ENCODE measurements at places on chromosomes 16 and 17.

DNA sequence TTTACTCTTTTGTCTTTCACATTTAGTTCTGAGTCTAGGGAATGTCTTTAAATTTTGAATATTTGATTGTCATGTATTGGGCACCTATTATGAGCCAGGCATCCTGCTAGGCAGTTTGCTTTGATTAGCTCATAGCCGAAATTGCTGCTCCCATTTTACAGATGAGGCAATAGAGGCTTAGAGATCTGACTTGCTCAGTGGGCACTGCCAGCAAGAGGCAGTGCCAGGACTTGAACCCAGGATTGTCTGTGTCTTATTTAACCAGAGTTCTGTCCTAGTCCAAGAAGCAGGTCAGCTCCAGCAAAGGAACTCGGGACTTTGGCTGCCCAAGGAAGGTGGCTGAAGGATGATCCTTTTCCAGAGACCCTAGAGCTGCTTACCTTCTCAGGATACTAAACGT, 24.5 kb downstream of the BEAN1 start:
- DNase-seq, result no peak

GRCh38 chr17:73616120-73616872, 27.9 kb downstream of the SDK2 start:
- no peak for DNase-seq

GRCh38 chr17:28279411-28279810, 39.6 kb upstream of the TMEM97 start:
- DNase-seq, result peak; percentile 22

GRCh38 chr17:21296097-21297025, 11.8 kb downstream of the MAP2K3 start:
- peak; percentile 29 for DNase-seq

- DNase-seq, result no peak
Observed at GRCh38 chr16:87160234-87160636, 157.0 kb downstream of the C16orf95 start.

DNA sequence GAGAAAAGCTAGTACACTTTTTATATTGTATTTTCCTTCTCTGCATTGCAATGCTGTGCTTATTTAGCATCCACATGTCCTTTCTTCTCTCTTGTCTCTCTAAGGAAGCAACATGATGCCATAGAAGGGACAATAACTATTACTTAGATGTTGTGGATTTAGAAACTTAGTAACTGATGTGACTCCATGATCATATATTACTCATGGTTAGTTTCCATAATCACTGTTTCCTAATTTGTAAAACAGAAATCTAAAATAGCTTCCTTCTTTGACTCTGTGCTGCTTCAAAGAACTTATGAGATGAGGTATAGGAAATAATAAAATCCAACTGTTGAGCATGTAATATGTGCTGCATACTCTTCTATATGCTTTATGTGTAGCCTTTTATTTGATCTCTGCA, 6.6 kb upstream of the ABCA5 start:
- DNase-seq, result no peak

- no peak for DNase-seq
Observed at GRCh38 chr16:70795296-70795912, 5.6 kb downstream of the VAC14 start.

- no peak for DNase-seq
Observed at GRCh38 chr17:40794466-40794865, 5.3 kb downstream of the KRT28 start.

- no peak for DNase-seq
Observed at GRCh38 chr16:53414381-53414780, 19.9 kb upstream of the RBL2 start.

DNA sequence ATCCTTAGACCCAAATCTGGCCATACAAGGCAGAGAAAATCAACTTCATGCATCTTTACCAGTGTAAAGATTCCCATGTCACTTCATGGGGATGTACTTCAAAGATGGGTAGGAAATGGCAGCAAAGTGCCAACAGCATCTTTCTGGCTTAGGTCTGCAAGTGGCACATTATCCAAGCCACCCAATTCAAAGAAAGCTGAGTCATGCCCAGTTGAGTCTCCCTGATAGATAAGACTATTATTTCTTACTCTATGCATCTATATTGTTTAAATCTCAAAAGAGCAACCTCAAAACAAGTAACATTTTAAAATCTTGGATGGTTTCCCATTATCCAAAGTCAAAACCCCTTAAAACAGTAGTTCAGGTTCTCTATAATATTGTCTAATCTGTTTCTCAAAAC, 61.2 kb upstream of the HSBP1 start:
- no peak for DNase-seq
